ENCODE measurements at places on chromosomes 2 and 18.
A peak's percentile ranks its signal among the peaks of the same experiment; 100 is the strongest.

GRCh38 chr18:48106976-48107781 is 176.7 kb upstream of the SMAD2 start:
- no peak for DNase-seq

GRCh38 chr2:79835911-79836310 is 323.1 kb downstream of the CTNNA2 start:
- DNase-seq = no peak

- no peak for DNase-seq
Measured at GRCh38 chr2:133819906-133820305, 251.6 kb upstream of the NCKAP5 start.

- DNase-seq = peak; percentile 41
Measured at GRCh38 chr2:179107737-179108136, 57.8 kb upstream of the CCDC141 start.

DNA sequence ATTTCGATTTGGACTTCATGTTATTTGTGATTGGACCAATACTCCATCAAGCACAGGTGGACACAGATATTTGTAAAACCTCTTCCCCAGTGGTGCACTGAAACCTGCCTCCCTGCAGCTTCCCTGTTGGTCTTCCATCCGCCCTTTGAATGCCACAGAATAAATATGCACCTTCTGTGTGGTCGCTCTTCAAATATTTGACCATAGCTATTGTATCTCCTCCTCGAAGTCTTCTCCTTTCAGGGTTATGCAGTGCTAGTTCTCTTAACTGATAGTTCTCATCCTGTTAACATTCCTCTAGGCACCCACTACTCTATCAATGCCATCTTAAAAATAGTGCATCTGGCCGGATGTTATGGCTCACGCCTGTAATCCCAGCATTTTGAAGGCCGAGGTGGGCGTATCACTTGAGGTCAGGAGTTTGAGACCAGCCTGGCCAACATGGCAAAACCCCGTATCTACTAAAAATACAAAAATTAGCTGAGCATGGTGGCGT is 12.5 kb downstream of the SPATS2L start:
- no peak for DNase-seq

GRCh38 chr2:9838391-9838790 is 4.9 kb upstream of the TAF1B start:
- DNase-seq = no peak

GRCh38 chr18:60120231-60120750 is 220.5 kb downstream of the PMAIP1 start:
- no peak for DNase-seq

- DNase-seq = no peak
Measured at GRCh38 chr2:236820763-236821344, 251.2 kb downstream of the ACKR3 start.

DNA sequence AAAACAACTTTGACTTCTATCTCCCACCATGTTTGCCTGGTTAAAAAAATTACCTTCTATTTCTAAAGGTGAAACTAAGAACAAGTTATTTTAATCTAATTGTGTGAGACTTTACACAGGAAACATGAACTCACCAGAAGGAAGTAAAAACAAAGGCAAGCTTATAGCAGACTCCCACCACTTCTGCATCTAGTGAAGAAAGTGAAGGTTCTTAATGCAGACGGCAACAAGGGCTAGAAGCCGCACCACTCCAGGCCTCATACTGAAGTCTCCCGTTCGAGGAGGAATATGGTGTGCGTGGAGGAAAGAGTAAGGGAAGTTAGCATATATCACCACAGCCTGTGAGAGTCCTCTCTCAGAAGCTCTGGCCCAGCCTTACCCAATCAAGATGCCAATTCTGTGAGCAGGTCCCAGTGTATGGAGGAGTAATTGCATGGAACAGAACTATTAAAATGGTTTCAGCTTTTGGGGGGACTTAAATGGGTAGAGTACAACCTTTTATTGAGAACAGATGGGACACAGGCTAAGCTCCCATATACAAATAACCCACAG is 958.7 kb downstream of the BCL11A start:
- DNase-seq = no peak

GRCh38 chr2:109392816-109393661 is 220.7 kb downstream of the SEPTIN10 start:
- DNase-seq = no peak

- DNase-seq = no peak
Measured at GRCh38 chr2:95383635-95384027, 18.9 kb upstream of the FAHD2A start.

DNA sequence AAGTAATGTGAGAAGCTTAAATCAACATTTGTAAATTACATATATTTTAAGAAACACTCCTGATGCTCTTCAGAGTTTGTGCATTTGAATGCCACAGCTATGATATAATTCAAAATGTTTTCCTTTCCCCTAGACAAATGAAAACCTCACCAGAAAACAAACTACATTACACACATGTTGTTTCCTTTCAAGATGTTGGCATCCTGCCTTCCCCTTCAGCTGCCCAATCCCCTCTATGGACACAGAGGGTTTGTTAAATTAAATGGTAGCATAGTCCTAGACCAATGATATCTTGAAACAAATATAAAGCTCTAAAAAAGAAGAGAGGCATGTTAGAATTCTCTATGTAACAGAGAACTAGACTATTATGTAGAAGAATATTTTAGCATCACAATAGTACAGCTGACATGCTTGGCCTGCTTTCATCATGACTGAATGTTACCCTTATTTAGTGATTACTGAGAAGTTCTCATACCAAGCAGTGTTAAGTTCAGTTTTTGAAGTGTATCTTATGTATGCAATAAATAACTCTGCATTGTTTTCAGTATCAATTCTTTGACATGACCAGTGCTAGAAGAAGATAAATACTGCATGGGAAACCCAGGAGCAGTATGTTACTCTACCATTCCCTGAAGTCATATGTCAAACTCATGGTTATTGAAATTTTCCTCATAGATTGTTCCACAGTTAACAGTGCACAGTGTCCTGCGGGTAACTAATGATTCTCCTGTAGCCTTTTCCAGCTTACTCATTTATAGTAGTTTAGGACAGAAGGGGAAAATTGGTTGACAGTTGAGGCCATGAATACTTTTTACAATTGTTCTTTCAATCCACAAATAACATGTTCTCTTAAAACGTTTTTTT is 316.3 kb upstream of the KCNJ3 start:
- no peak for DNase-seq

DNA sequence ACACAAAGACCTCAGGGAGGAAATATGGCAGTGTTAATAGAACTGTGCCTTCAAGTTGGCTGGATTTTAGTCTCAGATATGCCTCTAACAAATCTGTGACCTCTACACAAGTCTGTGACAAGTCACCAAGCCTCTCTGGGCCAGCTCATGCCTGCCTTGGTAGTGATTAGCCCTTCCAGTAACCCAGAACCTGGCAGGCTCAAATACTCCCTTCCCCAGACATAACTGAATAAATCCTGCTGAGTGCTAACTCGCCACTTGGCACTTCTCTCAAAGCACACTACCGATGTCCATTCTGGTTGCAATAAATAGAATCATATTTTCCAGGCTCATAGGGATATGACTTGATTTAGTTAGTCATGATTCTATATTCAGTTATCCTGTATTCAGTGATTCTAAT is 15.3 kb upstream of the THSD7B start:
- DNase-seq = no peak

DNA sequence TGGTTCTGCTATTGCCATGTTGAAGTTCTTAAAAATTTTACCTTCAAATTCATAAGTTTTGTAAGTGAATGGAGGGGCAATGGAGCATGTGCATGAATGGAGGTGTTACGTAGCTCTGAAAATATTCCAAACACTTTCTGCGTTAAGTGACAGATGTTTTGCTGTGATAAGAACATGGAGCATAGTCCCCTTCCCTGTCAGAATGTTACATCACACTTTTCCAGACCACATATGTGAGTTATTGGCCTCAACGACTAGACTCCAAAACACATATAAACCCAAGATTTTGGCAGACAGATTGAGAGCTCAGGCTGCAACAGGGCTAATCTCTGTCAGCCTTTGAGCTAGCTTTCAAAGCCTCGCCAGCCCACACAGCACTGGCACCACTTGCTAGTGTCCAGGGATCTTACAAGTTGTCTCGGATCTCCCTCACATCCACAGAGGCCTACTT is 27.2 kb upstream of the MFSD6 start:
- no peak for DNase-seq
